Activated naive CD8-positive, alpha-beta T cell treated with anti-CD3 and anti-CD28 coated beads, Interleukin-2, amount 50 U/mL, for 24 hours (primary cell): ENCODE measurements at places on chromosomes 13 and 19.
A peak's percentile ranks its signal among the peaks of the same experiment; 100 is the strongest.

DNA sequence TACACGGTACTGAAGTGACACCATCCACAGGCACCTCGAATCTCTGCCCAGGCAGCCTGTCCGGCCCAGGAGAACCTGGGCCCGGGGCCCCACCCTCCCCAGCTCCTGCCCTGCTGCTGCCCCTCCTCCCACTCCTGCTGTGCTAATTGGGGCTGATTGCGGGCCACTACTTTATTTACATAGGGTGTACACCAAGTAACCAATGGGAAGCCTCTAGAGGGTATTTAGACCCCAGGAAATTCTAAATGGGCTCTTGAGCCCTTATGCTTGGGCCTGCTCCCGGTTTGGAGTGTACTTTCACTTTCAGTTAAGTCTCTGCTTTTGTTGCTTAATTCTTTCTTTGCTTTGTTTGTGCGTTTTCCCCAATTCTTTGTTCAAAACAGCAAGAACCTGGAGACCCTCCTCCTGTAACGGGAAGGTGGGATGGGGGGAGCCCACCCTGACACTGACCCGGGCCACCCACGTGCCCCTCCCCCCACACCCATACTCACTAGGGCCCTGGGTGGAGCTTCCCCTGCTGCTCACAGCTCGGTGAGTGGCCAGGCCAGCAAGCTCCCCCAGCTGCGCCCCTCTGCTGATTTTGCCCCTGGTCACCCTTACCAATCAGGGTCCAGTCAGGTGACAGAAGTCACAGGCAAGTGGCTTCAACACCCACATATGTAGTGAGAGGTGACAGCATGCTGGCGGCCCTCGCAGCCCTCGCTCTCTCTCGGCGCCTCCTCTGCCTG lies 9.4 kb downstream of the SCGB2B2 start:
- no peak for DNase-seq

GRCh38 chr19:17888260-17888659 lies 16.5 kb downstream of the SLC5A5 start:
- no peak for DNase-seq

- no peak for DNase-seq
These were observed 45.9 kb upstream of the AMER2 start for GRCh38 chr13:25218019-25218418.

DNA sequence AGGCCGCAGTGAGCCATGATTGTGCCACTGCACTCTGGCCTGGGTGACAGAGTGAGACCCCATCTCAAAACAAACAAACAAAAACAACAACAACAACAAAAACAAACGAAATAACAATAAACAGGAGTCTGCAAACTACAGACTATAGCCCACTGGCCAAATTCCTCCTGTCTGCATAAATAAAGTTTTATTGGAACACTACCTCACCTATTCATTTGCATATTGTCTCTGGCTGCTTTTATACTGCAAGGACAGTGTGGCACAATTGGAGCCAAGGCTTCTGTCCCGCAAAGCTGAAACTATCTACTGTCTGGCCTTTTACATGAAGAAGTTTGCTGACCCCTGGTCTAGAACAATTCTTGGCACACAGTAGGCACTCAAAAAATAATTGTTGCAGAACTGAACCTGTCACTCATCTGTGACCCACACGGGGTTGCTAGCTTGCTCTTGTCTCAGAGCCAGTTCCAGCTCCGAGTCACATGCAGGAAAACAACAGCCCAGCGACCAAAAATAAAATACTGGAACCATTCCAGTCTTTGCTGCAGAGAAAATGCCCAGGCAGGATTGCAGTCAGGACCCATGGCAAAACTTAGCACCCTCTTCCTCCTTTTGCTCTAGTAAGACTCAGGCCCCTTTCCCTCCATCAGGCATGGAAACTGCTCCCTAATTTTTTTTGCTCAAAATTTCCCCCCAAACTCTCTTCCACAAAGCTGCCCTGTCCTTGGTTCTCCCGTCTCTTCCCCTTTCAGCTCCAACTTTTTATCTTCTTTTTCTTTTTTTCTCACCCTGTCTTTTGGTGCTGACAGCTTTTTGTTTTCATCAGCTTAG lies 4.8 kb upstream of the MYH14 start:
- no peak for DNase-seq

DNA sequence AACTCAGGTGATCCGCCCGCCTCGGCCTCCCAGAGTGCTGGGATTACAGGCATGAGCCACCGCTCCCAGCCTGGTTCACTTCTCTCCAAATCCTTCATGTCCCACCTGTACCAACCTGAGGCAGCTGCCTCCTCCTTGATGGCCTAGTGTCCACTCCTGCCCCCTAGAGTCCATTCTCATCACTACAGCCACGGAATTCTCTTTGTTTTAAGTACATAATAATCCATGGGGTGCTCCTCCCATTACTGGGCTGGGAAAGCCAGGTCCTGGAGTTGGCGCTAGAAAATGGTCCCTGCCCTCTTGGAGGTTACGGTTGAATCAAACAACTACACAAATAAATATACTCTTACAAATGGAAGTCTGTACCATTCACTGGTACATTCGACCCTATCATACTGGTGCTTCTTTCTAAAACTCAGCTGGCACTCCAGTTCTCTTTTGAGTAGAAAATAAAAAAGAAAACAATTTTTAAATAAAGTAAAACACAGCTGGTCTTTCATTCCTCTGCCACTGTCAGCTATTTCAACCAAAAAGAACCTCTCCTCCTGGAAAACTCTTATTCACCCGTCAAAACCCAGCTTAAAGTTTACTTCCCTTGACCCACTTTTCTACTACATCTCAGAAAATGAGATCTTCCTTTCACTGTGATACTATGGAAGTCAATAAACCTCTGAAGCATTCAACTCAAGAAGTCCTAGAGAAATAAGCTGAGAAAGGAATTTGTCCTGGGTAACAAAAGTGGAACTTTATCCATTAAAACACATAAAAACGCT lies 22.4 kb upstream of the ARHGEF18 start:
- peak; percentile 51 for DNase-seq

GRCh38 chr19:11130824-11131455 lies 24.6 kb downstream of the SPC24 start:
- peak; percentile 77 for DNase-seq

- DNase-seq = no peak
These were observed 1437.7 kb upstream of the PCDH9 start for GRCh38 chr13:68667863-68668262.

DNA sequence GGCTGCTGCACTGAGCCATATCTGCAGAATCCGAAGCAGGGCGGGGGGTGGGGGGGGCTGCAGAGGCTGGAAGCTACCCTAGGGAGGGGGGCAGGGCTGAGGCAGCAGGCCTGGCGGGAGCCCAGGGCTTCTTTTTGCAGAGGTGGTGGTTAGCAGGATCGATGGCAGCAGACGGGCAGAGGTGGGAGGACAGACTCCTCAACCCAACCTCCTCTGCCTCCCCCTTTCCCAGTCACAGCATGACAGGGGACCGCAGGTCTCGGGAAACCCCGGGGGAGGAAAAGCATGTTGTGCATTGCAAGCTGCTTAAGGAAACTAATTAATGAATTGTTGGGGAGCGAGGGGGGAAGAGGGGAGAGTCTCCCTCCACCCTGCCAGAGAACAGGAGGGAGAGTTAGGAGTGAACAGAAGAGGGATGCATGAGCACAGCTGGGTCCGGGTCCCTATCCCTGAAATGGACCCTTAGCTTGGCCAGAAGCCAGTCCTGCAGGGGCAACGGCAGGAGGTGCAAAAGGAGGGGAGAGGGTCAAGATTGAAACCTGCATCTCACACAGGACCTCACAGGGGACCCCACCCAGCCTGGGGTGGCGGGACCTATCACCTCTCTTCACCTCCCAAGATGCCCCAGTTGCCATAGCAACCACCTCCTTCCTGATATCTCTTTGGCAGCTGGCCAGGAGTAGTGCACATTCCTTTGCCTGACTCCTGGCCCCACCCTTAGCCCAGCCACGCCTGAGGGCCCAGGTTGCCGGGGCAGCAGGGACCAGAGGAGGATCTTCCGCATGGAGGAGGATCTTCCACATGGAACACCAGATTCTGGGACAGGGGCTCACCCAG lies 1.8 kb downstream of the FXYD7 start:
- no peak for DNase-seq

DNA sequence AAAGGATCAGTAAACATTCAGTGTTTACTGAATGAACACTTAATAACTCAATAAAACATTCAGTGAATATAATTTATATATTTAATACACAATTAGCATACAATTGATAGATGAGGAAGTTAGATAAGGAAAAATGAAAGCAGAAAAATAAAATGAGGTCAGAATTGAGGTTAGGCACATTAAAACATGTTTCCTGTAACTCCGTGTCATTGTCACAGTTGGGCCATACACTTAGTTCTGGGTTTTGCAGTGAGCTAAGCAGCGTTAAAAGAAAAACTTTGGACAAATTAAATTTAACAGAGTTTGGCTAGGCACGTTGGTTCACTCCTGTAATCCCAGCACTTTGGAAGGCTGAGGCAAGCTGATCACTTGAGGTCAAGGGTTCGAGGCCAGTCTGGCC lies 71.4 kb downstream of the MIPEP start:
- DNase-seq = no peak

DNA sequence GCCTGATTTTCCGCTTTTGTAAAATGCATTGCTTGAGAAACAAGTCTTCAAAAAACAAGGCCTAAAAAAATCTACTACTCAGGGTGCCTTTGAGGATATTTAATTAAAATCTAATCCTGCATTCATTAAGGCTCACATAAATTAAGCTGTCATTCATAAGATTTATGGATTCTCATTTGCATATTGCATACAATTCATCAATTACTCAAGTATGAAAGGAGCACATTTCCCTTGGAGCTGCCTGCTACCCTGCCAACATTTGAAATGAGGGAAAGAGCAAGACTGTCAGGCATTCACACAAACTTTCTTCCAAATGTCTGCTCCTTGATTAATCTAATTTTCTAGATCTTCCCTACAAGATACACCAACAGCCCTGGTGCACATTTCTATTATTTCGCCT lies 140.0 kb downstream of the DACH1 start:
- DNase-seq = no peak

- no peak for DNase-seq
These were observed 7.7 kb downstream of the KDM4B start for GRCh38 chr19:4976401-4977298.

- no peak for DNase-seq
These were observed 599.5 kb upstream of the PCDH9 start for GRCh38 chr13:67829641-67830040.

- no peak for DNase-seq
These were observed 19.2 kb downstream of the PDE4A start for GRCh38 chr19:10439588-10439987.

GRCh38 chr13:102626928-102627327 lies 30.1 kb downstream of the TPP2 start:
- no peak for DNase-seq

- DNase-seq = no peak
These were observed 18.9 kb downstream of the KDM4B start for GRCh38 chr19:4987692-4988370.

DNA sequence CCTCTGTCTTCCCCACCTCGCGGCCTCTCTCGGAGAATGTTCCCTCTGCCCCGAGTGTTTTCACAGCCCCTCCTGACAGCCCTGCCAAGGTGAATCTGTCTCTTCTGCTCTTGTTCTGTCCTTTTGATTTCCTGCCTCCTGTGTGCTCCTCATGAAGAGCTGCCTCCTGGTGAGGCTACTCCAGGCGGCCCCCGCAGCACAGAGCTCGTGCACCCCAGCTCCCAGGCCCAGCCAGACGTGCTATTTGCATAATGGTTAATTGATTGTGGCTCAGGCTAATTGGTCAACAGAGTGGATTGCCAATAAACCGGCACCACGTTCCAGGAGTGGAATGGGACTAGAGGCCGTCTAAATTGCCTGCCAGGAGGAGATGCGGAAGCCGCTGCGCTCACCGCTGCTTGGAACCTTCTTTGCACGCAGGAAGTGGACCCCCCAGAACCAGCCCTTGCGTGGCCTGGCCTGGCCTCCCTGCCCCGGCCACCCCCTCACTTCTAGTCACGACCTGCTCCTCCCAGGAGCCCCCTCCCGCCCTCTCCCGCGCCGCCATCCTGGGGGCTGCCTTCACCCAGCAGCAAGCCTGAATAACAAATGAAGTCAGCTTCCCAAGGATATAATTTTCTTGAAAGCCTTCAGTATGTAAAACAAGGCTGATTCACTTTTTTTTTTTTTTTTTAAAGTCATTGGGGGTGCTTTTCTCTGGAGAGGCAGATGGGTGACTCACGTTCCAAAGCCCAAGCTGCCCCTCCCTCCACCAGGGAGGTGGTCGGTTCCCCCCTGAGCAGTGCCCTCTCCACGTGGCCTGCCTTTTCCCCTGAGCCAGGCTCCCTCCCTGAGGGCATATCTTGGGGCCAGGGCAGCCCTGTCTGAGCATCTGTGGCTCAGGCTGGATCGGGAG lies 144.0 kb downstream of the KDM4B start:
- DNase-seq = no peak

GRCh38 chr19:37718304-37718703 lies 1.3 kb downstream of the ZNF607 start:
- no peak for DNase-seq

- no peak for DNase-seq
These were observed 551.9 kb downstream of the GPC6 start for GRCh38 chr13:93778548-93778947.

GRCh38 chr19:45468803-45469131 lies 971 bp downstream of the FOSB start:
- no peak for DNase-seq

- no peak for DNase-seq
These were observed 8.2 kb upstream of the LATS2 start for GRCh38 chr13:21069561-21070004.

- peak; percentile 97 for DNase-seq
These were observed 3.7 kb upstream of the PDE4A start for GRCh38 chr19:10416380-10417257.
